ENCODE measurements at places on chromosomes 4 and X.
A peak's percentile ranks its signal among the peaks of the same experiment; 100 is the strongest.

GRCh38 chr4:13102092-13102742, 381.9 kb downstream of the RAB28 start:
- DNase-seq, result no peak

DNA sequence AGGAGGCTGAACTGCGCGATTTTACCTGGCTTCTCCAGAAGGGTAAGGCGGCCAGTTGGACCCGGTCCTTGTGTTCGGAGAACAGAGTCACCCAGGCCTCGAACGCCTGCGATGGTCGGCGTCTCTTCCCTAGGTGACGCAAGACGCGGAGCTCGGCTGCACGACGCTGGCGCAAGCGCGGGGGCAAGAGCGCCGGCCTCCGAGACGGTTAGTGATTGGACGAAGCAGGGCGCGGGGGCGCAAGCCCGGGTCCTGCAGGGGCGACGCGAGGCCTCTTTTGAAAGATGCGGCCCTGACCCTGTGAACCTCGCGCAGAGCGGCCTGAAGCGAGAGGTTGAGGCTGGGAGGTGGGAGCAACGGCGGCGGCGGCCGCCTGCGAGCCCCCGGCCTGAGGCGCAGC, 428 bp downstream of the ADAD1 start:
- DNase-seq, result no peak

- DNase-seq, result no peak
These were observed 58.7 kb upstream of the EMCN start for GRCh38 chr4:100576570-100576969.

- DNase-seq, result no peak
These were observed 4.7 kb downstream of the CPLX1 start for GRCh38 chr4:821181-821591.

GRCh38 chr4:83664741-83665140, 128.8 kb downstream of the GPAT3 start:
- no peak for DNase-seq

DNA sequence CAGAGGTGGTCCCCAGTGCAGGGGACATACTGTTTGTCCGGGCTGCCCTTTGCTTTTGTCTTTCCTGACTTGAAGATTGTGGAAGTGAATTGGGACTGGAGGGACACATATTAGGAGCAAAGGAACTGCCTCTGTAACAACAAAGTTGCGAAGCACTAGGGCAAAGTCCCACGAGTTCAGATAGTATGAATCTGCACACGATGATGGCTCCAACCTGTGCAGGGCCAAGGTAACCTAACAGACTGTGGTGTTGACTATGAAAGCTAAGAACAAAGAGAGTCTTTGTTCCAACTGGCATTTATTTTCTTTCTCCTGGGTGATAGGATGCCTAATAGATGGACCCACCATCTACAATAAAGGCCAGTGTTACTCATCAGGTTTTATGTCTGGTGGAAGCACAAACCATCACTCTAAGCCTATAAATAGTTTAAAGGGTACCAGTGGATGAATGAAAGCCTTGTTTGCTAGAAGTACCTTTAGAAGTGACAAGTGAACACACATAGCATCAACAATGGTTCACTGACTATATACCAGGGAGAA, 71.8 kb downstream of the TMA16 start:
- no peak for DNase-seq

DNA sequence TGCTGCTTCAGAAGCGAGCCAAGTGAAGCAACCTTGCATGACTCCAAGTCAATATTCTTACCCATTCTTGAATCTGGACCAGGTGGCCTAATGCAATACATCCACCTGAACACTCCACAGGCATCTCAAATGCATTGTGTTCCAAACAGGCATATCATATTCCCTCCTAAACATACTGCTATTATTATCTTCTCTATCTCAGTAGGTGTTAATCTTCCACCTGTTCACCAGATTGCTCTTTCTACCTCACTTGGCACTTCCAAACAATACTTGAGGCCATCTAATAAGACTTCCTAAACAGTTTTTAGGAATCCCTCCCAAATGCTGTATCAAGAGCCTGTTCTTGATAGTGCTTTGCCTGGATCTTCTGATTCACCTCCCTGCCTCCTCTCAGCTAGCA, 90.7 kb downstream of the GPRIN3 start:
- DNase-seq, result no peak

DNA sequence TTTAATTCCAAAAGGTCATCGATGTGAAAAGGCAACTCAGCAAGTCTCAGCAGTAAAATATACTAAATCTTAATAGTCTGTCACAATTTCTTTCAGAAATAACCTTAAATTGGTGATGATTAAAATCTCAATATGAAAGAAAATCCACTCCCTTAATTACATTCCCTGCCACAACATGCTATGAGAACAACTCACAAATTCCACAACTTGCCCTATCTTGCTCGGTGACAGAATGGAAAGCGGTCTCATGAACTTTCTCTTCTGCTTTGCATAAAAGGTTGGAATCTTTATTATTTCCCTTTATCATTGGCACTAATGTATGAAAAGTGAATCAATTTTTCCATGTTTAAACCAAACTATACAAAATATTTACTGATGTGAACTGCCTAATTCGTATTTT, 380.8 kb downstream of the TMA16 start:
- DNase-seq, result no peak

- DNase-seq, result no peak
These were observed 242.8 kb downstream of the PPP3CA start for GRCh38 chr4:101104312-101105052.

DNA sequence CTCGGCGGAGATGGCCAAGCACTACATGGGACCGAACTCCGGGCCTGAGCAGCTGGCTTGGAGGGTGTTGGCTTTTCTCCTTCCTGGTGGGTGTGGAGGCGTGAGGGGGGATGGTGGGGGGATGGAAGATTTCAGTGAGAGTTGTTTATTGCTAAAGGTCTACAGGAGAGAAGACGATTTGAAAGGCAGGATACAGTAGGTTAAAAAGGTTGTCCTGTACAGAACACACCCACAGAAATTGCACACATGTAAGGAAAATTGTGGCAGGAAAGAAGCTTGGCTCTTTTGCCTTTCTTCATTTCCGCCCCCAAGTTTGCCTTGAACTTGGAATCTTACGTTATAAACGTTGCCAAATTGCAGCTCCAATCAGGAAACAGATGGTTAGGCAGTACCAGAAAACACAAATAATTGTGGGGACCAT, 74.1 kb upstream of the STOX2 start:
- no peak for DNase-seq

- no peak for DNase-seq
These were observed 105.3 kb upstream of the MBNL3 start for GRCh38 chrX:132594129-132594528.

DNA sequence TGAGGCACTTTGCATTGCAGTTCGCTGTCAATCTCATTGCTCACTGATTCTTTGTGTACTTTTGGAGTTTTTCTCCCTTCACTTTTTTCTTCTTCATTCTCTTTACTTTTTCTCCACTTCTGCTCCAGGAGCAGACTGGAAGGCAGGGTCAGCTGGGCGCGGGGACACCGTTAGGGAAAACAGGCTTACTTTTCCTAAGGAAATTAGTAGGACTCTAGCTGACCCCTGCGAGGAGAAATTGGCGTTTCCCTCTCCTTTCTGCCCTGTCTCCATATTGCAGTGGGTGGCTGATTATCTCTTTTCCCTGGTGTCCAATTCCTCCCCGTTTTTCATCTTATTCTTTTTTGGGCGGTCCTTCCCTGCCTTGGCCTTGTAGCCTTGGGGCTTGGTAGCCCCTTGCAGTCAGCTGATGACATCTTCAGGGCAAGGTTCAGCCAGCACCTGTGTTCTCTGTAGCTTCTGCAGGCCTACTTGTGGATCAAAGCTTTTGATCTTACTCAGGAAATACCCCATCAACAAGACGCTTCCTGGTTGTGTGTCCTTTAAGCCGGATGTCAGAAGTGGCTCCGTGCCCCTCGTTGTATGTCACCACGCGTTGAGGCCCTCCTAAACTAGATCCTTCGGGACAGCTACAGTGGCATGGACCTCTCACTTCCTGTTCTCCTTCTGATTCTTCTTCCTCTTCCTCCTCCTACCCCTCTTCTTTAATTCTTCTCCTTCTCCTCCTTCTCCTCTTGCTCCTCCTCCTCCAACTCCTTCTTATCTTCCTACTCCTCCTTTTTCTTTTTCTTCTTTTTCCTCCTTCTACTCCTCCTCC, 36.1 kb downstream of the NBDY start:
- no peak for DNase-seq

DNA sequence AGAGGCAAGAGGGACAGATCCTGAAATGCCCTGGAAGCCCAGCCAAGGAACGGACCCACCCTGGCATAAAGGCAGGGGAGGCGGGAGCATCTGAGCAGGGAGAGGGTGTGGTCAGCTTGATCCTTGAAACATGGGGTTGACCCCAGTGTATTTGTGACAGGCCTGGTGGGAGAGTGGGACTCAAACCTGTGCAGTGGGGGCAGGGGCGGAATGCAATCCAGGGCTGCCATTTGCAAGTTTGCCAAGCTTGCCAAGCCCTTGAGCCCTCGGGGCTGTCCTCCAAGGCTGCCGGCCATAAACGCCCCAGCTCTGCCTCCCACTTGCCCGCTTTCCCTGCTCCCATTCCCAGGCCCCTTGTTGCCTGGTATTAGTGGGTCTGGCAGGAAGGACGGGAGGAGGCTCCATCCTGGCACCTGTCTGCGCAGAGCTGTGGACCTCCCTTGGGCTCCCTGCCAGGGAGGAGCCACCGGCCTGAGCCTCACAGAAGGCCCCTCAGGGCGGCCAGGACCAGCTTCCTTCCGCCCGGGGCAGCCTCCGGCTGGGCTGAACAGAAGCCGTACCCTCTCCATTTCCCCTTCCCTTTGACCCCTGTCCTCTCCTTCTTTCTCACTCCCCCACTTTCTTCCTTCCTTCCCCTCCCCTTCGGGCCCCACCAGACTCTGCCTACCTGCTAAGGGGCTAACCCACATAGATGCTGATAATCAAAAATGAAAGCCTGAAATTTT, 661 bp downstream of the S100P start:
- DNase-seq, result no peak

GRCh38 chrX:37872303-37872655, 24.9 kb upstream of the DYNLT3 start:
- no peak for DNase-seq

GRCh38 chr4:108204518-108204917, 35.8 kb upstream of the LEF1 start:
- DNase-seq, result no peak

- DNase-seq, result no peak
These were observed 20.5 kb downstream of the SEPTIN6 start for GRCh38 chrX:119672426-119672825.

- DNase-seq, result no peak
These were observed 74.1 kb downstream of the LDB2 start for GRCh38 chr4:16824278-16824806.

DNA sequence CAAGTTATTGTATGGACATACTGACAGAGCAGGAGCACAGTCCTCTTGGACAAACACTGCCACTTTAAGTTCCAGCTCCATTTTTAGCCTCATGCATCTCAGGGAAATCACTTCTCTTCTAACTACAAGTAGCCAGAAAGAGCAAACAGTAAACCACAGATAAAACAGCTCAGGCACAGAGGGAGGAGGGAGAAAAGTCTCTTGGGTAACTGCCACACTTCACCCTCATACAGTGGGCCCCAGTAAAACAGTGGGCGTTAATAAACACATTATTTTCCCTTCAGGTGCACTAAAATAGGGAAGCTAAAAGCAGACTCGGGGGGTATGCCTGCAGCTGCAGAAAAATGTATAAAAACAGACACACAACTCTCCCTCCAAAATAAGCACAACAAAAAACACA, 21.6 kb downstream of the CD38 start:
- no peak for DNase-seq

GRCh38 chr4:141074098-141074878, 59.0 kb downstream of the RNF150 start:
- no peak for DNase-seq

GRCh38 chr4:98363431-98363830, 102.2 kb downstream of the RAP1GDS1 start:
- no peak for DNase-seq

- no peak for DNase-seq
These were observed 165.8 kb downstream of the GASK1B start for GRCh38 chr4:158006990-158007389.

DNA sequence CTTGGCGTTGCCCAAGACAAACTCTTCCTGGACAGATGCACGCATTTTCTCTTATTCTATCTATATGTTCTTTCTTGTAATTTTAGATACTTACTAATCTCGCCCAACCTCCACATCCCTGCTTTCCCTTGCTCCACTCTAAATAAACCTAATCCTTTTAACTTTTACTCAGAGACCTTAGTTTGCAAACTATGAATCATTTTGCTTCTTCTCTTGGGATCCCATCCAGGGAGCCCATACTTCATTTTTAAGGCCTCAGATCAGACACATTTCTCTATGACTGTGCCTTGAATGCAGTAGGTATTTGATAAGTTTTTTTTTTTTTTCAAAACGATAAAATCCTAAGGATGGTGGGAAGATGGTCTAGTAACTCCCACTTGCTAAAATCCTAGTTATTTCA, 353.8 kb upstream of the HAND2 start:
- no peak for DNase-seq

- DNase-seq, result peak; percentile 60
These were observed 88.2 kb downstream of the ATP8A1 start for GRCh38 chr4:42568610-42569207.

- no peak for DNase-seq
These were observed 189.0 kb upstream of the ANXA10 start for GRCh38 chr4:167903291-167903721.

GRCh38 chr4:107804956-107805355, 19.8 kb upstream of the SGMS2 start:
- no peak for DNase-seq

DNA sequence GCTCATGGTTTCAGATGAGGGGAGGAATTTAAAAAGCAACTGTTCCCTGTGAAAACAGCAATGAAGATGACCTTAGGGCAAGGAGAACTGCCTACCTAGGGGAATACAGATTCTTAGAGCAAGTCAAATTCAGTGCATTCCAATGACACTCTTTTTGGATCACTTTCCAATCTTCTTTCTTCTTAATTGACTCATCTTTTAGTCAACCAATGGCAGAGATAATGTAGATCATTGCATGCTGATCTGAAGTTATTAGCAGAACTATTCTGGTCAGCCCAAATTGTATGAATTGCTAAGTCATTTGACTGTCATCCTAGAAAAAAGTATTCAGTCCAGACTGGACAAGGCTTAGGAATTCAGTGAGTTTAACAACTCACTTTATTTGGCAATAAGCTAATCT, 12.6 kb upstream of the NR3C2 start:
- no peak for DNase-seq

- DNase-seq, result no peak
These were observed 127.8 kb downstream of the TET2 start for GRCh38 chr4:105274504-105274903.

DNA sequence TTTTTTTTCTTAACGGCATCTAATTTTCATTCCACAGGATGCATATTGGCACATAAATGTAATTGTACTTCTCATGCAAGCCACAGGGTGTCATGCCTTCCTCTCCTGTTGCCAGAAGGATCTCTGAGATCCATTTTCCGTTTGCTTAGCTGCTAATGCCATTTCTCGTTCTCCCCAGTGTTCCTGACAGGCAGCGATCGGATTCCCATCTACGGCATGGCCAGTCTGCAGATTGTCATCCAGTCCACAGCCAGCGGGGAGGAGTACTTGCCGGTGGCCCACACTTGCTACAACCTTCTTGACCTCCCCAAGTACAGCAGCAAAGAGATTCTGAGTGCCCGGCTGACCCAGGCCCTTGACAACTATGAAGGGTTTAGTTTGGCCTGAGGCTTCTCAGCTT, 8.9 kb upstream of the NAP1L5 start:
- no peak for DNase-seq
